Stimulated activated naive CD4-positive, alpha-beta T cell treated with Interleukin-2 at 50 U/mL for 16 hours (primary cell): ENCODE measurements at places on chromosomes 4 and X.

DNA sequence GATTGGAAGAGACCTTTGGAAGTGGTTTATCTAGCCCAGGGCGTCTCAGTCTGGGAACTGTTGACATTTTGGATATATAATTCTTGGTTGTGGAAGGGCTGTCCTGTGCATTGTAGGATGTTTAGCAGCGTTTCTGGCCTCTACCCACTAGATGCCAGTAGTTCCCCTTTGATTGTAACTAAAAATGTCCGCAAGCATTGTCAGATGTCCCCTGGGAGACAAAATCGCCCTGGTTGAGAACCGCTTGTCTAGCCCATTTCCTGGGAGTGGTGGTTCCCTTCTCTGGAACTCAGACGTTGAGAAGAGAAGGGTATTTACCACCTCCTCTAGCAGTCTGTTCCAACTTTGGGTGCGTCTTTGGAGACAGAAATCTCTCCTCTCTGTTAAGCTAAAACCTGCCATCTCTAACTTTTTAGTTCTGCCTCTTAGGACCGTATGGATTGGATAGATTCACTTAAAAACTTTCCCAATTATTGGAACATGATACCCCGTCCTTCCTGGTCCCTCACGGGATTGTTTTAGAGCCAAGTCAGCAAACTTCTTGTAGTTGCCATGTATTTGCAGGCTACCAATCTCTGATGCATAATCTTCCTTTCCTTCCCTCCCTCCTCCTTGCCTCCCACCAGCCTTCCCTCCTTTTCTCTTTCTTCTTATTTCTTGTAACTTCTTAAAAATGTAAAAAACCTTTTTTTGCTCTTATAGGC, 13.9 kb downstream of the TMEM165 start:
- DNase-seq = no peak

GRCh38 chr4:2091990-2092668, 33.0 kb downstream of the NAT8L start:
- no peak for DNase-seq

GRCh38 chrX:114715096-114715495, 131.2 kb downstream of the HTR2C start:
- no peak for DNase-seq

DNA sequence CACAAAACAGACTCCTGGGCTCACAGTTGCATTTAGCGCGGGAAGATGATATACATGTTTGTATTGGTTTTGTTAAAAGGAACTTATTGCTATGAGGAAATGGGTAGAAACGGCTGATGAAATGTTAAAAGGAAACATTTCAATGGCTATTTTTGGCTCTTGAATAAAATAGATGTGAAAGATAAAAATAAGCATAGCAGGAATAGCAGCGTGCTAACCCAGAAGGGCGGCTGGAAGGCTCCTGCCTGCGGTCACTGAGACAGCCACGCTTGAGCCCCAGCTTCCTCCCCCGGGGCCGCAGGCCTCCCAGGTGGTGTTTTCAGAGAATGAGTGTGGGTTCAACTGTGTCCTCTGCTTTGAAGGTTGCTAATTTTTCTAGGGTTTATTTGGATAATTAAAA, 35.0 kb upstream of the CLCN4 start:
- DNase-seq = no peak
